Suppressor macrophage (primary cell): ENCODE measurements at places on chromosomes 3 and 15.

DNA sequence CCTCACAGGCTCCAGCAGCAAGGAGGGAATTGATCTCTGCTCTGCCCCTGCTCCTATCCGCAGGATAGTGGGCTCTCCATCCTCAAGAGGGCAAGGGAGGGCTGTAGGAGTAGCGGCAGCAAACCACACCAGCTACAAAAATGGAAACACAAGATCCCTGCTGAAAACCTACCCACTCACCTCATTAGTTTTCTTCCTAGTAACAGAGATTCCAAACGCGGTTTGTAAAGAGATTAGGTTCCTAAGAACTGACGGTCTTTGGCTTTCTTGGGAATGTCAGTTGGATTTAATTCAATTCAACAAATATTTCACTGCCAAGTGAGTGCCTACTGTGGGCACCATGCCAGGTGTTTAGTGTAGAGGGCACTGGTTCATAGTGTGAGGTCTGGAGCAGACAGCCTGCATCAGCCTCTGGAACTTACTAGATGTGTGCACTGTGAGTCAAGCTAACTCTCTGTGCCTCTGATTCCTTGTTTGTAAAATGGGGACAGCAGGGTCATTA lies 84.7 kb downstream of the MRPL46 start:
- no peak for DNase-seq

DNA sequence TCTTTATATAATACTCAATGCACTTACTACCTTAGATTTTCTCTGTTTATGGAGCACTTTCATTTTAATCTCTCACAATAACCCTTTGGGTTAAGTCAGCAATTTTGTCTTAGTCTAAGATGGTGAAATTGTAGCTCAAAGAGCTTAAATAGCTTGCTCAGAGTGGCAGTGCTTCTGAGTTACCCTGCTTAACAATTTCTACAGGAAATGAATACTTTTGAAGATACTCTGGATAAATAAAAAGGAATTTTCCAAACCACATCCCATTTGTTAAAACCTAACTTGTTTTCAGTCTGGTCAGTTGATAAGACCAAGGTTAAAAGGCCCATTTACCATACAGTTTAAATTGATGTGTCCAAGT lies 37.2 kb downstream of the HMG20A start:
- no peak for DNase-seq

DNA sequence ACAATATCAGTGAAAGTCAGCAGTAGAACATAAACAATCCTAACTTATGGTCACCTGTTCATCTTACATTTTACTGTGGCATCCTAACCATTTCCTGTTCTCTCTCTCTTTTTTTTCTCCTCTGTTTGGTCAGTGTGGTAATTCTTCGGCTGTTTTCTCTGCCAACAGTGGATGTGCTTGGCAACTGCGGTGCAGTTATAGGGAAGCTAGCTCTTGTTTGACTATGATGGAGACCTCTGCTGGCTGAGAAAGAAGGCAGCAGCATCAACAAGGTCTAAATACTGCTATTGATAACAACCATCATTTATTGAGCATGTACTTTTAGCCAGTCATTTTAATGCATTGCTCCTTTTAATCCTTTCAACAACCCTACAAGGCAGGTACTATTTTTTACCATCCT lies 723 bp upstream of the DRD3 start:
- peak; percentile 31 for DNase-seq

- peak; percentile 83 for DNase-seq
These were observed 29.9 kb downstream of the TMEM40 start for GRCh38 chr3:12729051-12729651.

- DNase-seq = no peak
These were observed 25.0 kb downstream of the SRGAP3 start for GRCh38 chr3:9224490-9224889.

- DNase-seq = no peak
These were observed 25.4 kb downstream of the KY start for GRCh38 chr3:134625462-134625861.

- no peak for DNase-seq
These were observed 48.4 kb downstream of the HES1 start for GRCh38 chr3:194184265-194184751.

- peak; percentile 19 for DNase-seq
These were observed 30.9 kb upstream of the ATP1B3 start for GRCh38 chr3:141845407-141846049.

DNA sequence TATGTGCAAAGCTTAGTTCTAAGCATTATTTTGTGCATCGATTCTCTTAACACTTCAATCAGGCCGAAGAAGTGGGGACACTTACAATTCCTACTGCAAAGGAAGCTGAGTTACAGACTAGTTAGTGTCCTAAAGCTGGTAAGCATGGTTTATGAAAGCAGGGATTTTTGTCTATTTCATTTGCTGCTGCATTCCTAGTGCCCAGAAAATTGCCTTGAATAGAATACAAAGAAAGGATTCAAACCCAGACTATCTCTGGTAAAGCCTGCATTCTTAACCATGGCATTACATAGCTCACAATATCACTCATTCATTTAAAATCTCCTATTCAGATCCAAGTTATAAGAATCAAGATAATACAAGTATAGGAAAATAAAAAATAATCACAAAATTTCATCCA lies 24.4 kb upstream of the CPOX start:
- DNase-seq = no peak

- DNase-seq = no peak
These were observed 42.1 kb downstream of the VGLL3 start for GRCh38 chr3:86948822-86949221.

GRCh38 chr3:14358426-14359211 lies 43.8 kb upstream of the SLC6A6 start:
- no peak for DNase-seq

GRCh38 chr3:192825657-192826200 lies 91.9 kb downstream of the MB21D2 start:
- DNase-seq = peak; percentile 70

GRCh38 chr3:18386274-18386890 lies 38.8 kb downstream of the SATB1 start:
- DNase-seq = no peak

DNA sequence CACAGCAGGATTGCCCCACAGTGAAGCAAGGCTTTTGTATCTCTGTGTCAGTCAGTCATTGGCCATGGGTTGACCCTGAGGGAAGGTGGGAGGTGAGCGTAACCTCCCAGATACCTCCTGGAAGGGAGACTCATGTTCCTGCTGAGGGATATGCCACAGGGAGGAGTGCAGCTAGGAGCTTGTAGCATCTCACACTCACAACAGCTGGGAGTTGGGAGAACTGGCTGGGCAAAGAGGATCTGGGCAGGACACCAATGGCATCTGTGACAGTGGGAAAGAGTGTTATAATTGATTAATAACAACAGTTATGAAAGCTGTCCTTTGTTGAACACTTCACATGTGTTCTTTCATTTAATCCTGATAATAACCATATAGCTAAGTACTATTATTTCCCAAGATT lies 171.0 kb downstream of the TLE3 start:
- DNase-seq = no peak

- DNase-seq = no peak
These were observed 58.3 kb downstream of the NMNAT3 start for GRCh38 chr3:139619484-139619883.

DNA sequence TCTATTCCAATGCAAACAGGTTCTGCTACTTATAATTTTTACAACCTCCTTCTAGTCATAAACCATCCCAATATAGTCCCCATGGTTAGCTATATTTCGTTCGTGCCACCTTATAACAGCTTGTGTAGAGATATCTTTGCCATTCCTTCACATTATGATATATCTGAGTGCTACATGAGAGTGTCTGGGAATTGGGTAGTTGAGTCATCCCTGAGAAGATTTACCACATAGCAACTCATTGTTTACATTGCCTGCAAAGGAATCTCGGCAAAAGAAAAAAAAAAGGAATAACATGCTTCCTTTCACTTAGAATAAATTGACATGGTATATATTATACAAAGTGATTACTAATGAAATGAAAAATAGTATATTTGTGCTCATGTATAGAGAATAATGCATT lies 86.0 kb upstream of the VGLL3 start:
- DNase-seq = no peak

DNA sequence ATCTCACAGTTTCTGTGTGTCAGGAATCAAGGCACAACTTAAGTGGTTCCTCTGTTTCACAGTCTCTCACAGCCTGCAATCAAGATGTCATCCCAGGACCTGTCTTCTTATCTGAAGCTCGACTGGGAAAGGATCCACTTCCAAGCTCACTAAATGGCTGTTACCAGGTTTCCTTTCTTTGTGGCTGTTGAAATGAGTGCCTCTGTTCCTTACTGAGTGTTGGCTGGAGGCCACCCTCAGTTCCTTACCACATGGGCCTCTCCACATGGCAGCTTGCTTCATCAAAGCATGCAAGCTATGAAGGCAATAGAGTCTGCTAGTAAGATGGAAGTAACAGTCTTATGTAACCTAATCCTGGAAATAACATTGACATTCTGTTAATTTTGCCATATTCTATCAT lies 174.0 kb downstream of the ERC2 start:
- DNase-seq = no peak

- no peak for DNase-seq
These were observed 149.5 kb upstream of the MCTP2 start for GRCh38 chr15:94081829-94082228.

DNA sequence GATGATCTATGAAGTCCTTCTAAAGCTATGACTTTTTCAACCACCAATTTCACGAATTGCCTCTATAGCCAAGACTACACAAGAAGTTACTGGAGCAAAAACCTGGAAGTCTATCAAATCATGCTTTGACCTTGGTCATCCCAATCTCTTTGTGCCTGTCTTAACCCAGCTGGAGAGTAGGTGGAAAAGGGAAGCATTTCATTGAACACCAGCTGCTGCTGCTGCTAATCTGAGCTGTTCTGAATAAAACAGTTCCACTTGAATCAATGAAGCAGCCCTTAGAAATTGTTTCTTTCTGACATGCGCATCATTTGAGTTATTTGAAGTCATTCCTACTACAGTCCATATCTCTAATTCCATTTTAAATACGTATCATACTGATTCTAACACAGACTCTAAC lies 7.3 kb upstream of the UBE3A start:
- DNase-seq = no peak

- no peak for DNase-seq
These were observed 39.3 kb downstream of the OSTN start for GRCh38 chr3:191238321-191238817.

DNA sequence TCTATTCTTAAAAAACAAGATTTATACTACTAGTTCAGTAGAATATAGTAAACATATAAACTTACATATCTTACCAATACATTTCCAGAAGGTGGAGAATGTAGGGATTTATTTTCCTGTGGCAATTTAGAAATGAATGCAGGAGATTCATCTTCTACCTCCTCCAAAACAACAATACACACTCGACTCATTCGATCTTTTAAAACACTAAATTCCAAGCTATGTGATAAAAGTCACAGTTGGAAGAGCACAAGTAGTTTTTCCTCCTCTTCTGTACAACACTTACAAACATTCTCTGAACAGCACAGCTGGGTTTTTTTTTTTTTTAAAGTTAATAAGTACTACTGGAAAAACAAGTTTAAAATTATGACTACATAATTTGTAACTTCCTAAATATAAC lies 1.4 kb downstream of the ANKRD28 start:
- no peak for DNase-seq

GRCh38 chr3:130904491-130904890 lies 10.6 kb downstream of the ATP2C1 start:
- DNase-seq = no peak

DNA sequence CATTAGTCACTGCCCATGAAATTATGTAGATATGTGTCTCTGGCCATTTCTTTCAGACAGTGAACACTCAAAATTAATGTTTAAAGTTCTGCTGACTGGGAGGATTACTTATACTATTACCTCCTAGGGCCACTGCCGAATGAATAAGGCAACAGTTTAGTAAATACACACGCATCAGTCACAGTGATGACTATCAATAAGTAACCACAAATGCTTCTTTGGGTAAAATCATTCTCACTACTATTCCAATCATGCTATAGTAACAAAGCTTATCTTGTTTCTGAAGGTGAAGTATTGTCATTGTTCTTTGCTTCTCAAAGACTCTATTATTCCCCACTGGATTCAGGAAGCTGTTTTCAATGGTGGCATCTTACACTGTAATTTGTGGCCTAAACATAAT lies 478.8 kb downstream of the EPHA3 start:
- no peak for DNase-seq

- DNase-seq = no peak
These were observed 647.6 kb downstream of the MAGI1 start for GRCh38 chr3:65391068-65391467.

DNA sequence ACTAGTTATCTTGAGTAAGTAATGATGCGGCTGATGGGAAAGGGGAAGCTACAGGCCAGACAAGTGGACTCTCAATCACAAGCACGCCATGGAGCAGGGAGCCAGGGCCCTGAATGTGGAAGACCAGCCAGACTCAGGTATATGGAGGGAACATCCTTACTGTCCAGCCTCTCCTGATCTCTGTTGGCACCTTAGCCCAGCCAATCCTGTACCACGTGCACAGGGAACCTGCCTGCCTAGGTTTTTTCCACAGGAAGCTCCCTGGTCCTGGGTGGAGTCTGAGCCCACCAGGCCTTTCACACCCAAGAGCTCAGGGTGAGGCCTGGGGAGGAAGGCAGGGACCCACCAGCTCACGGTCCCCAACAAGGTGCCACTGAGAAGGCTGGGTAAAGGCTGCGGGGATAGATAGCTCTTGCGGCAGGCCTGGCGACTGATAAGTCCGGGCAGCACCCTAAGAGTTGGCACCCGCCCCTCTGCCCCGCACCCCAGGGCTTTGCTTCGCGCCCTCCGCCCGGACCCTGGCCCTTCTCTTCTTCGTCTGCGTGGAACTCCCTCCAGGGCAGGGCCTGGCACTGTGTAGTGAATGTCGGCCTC lies 933 bp upstream of the APEH start:
- DNase-seq = peak; percentile 22

DNA sequence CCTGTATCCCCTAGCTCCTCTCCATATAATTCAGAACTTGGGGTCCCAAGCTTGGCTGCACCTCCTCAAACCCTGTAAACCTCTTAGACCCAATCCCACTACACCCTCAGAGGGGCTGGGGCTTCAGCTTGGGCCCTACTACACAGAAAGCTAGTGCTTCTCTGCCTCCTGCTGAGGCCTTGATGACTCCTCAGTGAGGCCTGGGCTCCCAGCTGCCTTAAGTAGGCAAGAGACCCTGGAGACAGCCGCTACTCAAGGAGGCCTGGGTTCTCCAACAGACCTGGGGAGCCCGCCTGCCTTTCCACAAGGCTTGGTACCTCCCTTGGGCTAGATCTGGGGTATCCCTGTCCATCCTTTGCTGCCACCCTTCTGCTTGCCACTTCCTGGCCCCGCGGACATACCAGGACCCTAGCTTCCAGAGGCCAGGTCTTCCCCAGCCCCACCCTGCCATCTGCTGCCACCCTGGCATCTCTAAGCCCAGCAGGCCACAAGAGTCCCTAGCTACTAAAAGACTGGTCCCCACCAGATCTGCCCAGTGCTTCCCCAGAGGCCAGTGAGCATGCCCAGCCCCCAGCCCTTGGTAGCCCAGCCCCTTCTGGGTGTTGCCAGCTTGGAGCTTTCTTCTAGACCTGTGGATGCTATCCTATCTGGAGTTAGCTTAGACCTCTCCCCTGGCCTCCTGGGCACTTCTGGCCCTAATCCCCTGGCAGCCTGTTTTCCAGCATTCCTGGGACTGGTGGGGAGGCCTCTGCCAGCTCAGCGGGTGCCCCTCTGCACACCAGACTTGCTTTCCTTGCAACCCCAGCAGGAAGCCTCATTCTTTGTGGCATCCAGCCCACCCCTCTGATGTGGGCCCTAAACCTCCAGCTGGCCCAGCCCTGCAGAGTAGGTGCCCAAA lies 13.7 kb downstream of the C15orf39 start:
- no peak for DNase-seq

- no peak for DNase-seq
These were observed 1.4 kb downstream of the TNIK start for GRCh38 chr3:171458864-171459136.

- DNase-seq = peak; percentile 57
These were observed 9.4 kb upstream of the ALAS1 start for GRCh38 chr3:52188556-52188955.
